AG04450 (cell line): ENCODE measurements at places on chromosomes 11 and 22. TPM values are rescaled to one million over a fixed set of nuclear protein-coding genes. Genes with fewer than 3 reads are reported as not detected.

DNA sequence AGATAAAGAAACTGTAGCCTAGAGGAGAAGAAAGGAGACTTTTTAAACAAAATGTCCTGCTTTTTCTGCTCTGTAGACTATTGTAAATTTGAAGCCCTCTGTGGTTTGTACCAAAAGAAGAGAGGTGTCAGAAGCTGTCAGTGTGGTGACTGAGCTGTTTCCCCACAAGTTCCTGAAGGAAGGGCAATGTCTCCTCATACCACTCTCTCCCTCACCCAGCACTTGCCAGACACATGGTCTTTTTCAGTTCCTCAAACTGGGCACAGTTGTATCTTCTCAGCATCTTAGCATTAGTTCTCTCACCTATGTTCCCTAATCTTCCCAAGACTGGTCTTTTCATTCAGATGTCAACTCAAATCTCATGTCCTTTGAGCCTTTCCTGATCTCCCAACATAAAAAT lies 4.3 kb downstream of the BCO2 start:
- DNase-seq, result no peak

GRCh38 chr22:45790401-45790800 lies 118.8 kb downstream of the ATXN10 start:
- no peak for DNase-seq

DNA sequence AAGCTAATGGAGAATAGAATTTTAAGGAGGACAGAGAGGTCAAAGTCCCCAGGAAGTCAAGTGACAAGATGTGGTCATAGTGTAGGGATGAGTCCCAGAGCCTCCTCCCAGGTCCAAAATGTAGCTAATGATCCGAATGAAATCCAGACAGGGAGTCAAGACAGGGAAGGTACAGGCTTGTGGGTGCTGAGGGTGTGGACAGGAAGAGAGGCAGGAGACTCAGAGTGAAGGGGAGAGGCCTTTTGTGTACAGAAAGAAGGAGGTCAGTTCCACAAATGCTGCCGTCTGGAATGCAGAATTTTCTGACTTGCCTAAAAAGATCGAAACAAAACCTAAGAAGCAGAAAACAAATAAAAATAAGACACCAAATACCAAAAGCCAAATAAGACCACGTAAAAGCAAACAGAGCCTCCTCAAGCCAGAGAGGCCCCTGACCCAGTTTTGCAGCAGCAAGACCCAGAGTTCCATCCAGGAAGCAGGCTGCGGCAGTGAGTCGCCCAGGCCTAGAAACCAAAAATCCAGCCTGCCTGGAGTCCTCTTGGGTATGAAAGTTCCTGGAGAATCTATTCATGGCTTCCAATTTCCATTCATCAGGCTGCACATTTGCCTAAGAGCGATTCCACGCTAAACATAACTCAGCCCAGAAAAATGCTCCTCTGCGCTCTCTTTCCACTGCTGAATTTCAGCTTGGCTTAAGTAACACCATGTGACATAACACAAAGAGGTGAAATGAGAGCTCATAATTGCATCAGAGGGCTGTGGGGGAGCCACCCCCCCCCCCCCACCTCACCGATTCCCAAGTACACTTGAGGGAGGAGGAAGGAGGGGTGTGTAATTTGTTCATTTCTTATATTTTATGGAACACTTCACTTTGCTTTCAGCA lies 71.2 kb downstream of the KIRREL3 start:
- no peak for DNase-seq

GRCh38 chr11:124897674-124898262 lies at the start of gene ROBO4:
TSS of gene ROBO4 (minus strand) at chr11:124897865. CDS start at chr11:124897795, 70 bp downstream.
- no peak for DNase-seq

GRCh38 chr22:38435010-38435409 lies 20.0 kb downstream of the KCNJ4 start:
- DNase-seq, result no peak

DNA sequence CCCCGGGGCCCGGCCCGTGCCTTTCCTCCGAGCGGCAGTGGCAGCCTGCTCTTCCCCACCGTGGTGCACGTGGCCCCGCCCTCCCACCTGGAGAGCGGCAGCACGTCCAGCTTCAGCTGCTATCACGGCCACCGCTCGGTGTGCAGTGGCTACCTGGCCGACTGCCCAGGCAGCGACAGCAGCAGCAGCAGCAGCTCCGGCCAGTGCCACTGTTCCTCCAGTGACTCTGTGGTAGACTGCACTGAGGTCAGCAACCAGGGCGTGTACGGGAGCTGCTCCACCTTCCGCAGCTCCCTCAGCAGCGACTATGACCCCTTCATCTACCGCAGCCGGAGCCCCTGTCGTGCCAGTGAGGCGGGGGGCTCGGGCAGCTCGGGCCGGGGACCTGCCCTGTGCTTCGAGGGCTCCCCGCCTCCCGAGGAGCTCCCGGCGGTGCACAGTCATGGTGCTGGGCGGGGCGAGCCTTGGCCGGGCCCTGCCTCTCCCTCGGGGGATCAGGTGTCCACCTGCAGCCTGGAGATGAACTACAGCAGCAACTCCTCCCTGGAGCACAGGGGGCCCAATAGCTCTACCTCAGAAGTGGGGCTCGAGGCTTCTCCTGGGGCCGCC lies 11.9 kb downstream of the C22orf31 start:
- no peak for DNase-seq

- DNase-seq, result no peak
Observed at GRCh38 chr11:94245121-94245520, 59.3 kb upstream of the IZUMO1R start.

The RIBC2 gene
- polyA plus RNA-seq, result 0.20 and 0.31 TPM in 2 replicates

DNA sequence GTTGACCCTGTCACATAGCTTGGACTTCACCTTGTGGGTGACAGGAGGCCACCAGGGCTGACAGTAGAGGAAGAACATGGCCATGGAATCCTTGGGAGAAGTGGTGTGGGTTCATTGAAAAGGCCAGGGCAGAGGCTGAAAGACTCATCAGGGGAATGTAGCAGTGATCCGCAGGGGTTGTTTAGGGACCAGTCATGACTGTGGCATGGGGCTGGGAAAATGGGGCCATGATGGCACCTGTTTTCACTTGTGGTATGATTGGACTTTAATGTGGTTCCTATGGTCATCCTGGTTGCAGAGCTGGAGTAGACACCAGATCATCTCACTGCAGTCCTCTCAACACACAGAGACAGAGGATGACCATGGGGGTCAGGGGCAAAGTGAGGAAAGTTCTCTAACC lies 66.7 kb upstream of the MYEOV start:
- DNase-seq, result no peak

The SLC39A13 gene
- polyA plus RNA-seq, result 54.4 and 65.9 TPM in 2 replicates

DNA sequence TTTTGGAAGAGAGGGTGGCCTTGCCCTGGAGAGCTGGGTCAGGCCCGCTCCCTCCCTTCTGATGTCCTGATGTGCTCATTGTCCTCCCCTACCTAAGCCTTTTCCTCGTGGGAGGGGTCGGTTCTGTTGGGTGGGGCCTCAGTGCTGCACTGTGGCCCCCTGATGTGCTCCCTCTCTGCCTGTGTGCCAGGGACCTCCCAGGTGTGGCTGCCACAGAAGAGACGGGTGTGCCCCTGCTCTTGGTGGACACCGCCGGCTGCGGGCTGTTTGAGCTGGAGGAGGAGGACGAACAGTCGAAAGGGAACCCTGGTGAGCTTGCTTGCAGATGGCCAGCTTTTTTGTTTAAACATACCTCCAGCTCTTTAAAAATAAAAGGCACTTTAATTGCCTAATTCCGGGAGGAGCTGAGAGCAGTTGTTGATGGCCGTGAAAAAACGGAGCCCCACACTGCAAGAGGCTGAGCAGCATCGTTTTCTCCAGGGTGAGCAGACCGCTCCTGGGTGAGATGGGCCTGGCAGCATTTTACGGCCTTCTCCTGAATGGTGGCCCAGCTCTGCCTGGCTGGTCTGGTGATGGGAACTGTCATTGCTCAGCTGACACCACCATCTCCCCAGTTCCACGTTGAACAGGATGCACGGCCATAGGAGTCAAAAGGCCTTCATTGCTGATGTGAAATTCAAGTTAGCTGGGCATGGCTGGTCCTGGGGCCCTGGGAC lies 30.1 kb downstream of the IGHMBP2 start:
- DNase-seq, result no peak

DNA sequence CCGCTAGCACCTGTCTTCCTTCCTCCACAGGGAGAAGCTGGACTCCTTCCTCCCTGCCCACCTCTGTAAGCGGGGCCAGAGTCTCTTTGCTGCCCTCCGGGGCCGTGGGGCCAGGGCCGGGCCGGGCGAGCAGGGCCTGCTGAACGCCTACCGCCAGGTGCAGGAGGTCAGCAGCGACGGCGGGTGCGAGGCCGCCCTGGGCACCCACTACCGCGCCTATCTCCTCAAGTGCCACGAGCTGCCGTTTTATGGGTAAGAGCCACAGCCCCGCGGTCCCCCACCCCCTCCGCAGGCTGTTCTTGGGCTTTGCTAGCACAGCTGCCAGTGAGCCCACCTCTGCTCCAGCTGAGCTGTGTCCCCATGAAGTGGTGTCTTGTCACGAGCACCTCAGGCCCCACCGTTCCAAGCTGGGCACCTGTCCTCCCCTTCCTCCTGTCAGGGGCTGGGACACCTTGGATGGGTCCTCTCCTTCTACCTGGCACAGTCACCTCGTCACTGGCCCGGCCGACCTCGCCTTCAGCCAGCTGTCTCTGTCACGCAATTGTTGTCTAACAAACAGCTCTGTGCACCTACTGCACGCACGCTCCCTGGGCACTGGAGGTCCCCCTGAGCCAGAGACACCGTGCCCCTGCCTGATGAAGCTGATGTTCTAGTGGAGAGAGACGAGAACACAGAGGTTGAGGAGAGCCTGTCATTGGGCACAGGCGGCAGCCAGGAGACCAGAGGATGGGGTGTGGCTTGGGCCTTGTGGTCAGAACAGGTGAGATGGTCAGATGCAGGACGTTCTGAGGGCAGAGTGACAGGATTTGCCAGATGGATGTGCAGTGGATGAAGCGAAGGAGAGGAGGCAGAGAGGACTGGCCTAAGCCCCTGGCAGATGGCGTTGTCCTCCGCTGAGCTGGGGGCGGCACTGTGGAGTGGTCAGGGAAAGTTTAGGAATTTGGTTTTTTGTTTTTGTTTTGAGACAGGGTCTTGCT lies 10.6 kb downstream of the FRMD8 start:
- no peak for DNase-seq

GRCh38 chr11:16555956-16556355 lies 182.5 kb upstream of the C11orf58 start:
- no peak for DNase-seq

DNA sequence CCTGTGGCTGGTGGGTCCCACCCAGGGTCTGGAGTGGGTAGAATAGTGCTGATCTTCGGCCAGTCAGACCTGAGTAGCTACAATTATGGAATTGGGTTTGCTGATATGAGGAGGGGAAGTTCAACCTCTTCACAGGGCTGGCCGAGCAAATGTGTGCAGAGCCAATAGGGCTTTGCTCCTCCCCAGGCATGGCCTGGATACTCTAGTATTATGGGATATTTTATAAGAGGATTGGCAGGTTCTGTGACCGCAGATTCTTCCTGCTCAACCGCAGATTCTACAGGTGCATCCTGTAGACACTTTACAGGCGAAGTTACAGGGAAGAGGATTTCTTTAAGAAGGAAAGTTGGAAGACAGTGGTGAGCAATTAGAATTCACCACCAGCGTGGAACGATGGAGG lies 44.3 kb downstream of the TBC1D22A start:
- no peak for DNase-seq

The ADAMTS8 gene
- 17.6 and 19.8 TPM in 2 replicates for polyA plus RNA-seq

DNA sequence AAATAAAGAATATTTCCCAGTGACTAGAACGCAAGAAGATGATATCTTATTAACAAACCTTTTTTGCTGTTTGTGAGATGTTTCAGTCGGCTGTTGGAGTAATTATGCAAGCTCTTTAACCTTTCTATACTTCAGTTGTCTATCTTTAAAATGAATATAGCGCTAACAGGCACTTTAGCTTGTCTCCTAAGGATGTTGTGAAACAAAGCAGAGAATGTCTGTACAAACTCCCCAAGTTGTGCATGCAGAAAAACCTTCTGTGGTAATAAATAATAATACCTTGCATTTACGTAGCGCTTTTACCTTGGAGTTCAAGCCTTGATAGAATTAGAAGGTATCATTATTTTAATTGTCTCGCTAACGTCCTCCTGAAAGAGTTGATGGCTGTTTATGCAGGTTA lies 1.9 kb upstream of the KDM2A start:
- no peak for DNase-seq

GRCh38 chr22:35138521-35138920 lies 72.6 kb downstream of the ISX start:
- no peak for DNase-seq

DNA sequence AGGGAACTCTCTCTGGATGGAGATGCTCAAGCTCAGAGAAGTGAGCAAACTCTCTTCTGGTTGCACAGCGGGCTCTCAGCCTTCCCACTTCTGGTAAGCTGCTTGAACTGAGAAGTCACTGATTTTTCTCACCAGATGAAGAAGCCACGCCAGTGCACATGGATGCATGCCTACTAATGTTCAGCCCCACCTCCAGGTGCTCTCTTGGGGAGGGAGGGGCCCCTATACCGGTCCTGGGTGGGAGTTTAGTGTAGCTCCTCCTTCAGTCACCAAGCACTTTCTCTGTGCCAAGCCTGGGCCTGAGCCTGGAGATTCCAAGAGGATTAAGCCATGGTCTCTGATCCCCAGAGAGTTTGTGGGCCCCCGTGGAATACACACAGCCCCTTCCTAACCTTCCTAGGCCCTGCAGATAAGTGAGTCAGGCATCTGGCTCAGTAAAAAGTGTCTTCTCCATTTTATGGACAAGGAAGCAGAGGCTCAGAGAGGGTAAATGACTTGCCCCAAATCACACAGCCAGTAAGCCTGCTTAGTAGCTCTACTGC lies 142.2 kb downstream of the ST3GAL4 start:
- no peak for DNase-seq

GRCh38 chr11:9008011-9008550 lies 4.3 kb upstream of the NRIP3 start:
- DNase-seq, result no peak

The PPFIBP2 gene
- polyA plus RNA-seq, result 4.1 and 7.0 TPM in 2 replicates

The HORMAD2 gene
- polyA plus RNA-seq, result not detected in 2 replicates

DNA sequence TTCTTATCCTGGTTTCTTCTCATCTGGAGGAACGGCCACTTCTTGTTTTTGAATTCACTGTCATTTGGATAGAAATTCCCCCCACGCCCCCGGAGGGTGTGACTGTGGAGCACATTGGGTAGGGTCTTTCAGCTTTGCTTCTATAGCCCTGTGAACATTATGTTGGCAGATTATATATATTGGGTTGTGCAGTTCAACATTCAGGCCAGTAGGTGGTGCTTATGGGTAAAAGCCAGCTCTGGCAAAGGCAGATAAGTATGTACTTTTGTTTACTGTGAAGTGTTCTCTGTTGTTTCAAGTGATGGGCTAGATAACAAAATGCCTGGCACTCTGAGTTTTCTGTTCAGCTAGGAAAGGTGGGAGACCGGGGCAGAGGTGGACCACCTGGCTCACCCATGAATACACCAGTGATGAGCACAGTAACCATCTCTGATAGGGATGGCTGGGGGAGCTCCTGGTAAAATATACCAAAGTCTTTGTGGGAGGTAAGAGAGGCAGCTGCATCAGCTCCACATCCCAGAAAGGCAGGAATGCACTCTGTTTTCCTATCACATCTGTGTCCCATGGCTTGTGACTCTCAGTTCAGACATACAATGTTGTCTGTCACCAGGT lies 1348.2 kb upstream of the RAG2 start:
- DNase-seq, result peak; percentile 7

The SYTL2 gene
- polyA plus RNA-seq, result 122 and 169 TPM in 2 replicates

DNA sequence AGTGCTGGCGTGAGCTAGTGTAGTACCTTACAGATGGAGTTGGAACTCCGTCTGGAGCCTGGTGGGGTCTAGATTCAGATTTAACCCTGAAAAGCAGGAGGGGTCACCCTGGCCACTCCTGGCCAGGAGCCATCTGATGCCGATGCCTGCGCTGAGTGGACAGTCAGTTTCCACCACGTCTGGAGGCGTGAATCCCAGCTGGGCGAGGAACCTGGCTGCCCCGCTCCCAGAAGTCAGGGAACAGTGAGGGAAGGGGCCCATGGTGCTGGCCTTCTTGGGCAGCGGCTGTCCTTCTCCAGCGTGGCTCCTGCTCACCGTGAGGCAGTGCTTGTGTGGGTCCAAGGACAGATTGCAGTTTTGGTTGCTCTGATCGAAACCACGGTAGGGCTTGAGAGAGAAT lies 76.3 kb downstream of the PARVB start:
- DNase-seq, result no peak
